ENCODE measurements at places on chromosomes 13 and 19. TPM values are rescaled to one million over a fixed set of nuclear protein-coding genes. Genes with fewer than 3 reads are reported as not detected.

Gene DMAC2
- total RNA-seq = 21.6 TPM

DNA sequence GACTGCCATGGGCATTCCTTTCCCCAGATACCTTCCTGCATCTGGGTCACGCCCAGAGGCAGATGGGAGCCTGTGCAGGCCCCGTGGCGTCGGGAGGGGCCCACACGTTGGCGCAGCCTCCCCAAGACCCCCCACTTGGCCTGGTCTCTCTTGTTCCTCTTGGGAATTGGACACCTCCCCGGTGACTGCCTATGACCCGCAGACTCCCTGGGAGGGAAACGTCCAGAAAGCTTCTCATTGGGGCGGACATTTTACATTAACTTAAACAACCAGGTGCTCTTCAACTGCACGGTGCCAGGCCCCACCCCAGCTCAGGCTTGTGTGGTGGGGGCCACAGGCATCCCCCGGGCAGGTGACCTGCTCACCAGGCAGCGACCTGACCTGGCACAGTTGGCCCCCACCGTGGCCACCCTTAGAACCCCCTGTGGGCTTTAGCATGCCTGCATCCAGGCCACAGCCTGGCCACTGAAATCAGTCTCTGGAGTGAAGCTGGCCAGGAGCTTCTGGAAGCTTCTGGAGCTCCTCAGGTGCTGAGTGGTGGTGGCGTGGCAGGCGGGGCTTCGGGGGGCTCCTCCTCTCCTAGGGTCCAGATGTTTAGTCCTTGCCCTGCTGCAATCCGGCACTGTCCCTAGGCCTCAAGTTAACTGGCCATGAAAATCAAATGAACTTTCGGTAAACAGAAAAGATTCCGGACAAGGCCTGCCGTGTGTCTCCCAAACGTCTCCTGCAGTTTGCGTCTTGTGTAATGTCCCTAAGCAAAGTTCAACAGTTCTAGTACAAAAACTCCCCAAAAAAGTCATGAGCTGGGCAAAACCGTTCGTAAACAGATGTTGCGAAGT lies 8.5 kb upstream of the PROZ start:
- no peak for DNase-seq

Gene MAG
- total RNA-seq = not detected

DNA sequence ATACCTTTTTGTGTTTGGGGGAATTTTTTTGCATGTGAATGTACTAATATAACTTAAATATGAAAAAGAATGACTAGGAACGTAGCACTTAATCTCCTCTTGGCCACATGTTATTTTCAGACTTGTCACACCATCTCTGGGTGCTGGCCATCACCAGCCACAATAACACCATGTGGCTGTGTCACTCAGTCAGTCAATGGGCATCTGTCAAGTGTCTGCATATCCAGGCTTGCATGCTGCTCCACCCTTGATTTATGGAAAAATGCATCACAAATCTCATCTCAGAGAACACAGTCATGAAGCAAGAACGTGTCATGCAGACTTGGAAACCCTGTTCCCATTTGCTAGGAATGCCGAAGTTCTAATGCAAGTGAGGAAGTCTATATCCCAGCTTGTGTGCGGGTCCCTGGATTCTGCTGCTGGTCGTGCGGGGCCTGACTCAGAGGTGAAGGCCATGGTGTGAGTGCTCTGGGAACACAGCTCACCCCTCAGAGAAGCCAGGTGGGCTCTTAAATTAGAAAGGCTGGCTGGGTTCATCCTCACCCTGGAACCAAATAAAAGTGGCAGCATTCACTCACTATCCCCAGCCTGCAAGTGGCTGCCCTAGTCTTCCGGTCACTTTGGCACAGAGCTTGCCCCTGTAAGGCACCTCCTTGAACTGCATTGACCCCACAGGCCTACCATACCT lies 53.6 kb upstream of the ARHGEF7 start:
- no peak for DNase-seq

GRCh38 chr13:48977973-48978372 lies 2.3 kb downstream of the FNDC3A start:
- no peak for DNase-seq

Gene POLR1G
- 0.28 TPM for total RNA-seq

DNA sequence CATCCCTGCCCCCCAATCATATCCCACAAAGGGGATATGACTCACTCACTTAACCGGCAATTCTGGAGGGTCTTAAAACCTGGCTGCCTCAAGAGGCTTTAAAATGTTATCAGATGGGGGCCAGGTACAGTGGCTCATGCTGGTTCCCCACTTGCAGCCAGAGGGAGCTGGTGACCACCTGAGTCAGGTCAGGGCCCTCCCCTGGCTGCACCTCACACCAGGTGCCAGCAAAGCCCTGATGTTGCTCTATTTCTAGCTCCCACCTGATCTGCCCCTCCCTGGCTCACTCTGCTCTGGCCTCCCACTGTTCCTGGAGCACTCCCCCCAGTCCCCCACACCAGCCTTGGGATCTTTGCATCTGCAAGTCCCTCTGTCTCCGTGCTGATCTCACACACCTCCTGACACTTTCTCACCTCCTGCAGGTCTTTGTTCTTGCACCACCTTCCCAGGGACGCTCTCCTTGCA lies 14.2 kb downstream of the HPN start:
- no peak for DNase-seq

DNA sequence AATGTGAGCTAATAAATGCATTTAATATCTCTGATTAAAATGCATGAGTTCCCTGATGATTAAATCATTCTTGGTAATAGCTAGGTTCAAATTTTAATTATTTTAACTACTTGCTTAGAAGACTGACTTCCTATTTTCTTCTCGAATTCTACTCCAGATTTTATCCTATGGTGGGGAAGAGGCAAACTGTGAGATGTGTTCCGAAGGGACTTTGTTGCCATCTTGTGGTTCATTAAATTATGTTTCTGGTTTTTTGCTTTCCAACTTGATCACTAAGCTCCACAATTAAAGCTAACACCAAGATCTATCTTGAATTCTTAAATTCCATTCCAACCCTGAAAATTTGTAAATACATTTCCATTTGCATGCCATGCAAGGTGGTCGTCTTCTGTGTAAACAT lies 538.4 kb upstream of the PCDH20 start:
- no peak for DNase-seq

- no peak for DNase-seq
Observed at GRCh38 chr13:20411638-20412342, 113.9 kb downstream of the CRYL1 start.

Gene MBD3L2
- not detected for total RNA-seq

DNA sequence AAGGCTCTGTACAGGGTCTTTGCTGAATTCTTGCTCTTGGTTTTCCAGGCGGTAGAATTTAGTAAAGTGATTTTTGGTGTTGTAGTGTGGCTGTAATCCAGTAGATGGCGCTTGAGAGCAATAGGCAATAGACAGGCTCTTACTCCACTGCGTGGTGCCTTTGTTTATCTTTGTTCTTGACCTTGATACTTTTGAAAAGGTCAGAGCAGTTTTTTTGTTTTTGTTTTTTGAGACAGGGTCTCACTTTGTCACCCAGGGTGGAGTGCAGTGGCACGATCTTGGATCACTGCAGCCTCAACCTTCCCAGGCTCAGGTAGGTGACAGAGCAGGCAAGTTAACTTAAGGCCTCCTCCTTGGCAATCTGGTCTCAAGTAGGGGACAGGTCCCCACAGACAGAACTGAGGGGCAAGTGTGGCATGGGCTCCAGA lies 12.2 kb upstream of the LILRA5 start:
- DNase-seq = peak; percentile 29

GRCh38 chr13:30763786-30764413 lies 28.6 kb downstream of the ALOX5AP start:
- no peak for DNase-seq

Gene CD70
- not detected for total RNA-seq

Gene SPRY2
- total RNA-seq = 0.45 TPM

- no peak for DNase-seq
Observed at GRCh38 chr13:97136418-97136817, 85.7 kb upstream of the MBNL2 start.

DNA sequence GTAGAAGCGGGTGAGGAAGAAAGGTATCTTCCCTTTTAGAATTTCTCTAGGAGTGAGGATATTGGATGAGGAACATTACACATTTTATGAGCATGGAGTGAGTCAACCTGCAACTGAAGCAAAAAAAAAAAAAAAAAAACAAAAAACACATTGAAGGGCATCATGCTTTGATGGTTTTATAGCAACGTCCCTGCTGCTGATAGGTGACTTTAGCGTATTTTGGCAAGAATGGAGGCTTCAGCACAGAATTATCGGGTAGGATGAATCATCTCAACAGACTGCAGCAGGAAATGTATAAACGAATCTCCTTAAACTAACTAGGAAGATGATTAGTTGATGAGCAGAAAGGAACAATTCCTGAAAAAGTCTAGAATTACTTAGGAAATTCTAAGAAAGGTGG lies 1359.6 kb upstream of the ATXN8OS start:
- no peak for DNase-seq

Gene B3GNT3
- total RNA-seq = 0.52 TPM

DNA sequence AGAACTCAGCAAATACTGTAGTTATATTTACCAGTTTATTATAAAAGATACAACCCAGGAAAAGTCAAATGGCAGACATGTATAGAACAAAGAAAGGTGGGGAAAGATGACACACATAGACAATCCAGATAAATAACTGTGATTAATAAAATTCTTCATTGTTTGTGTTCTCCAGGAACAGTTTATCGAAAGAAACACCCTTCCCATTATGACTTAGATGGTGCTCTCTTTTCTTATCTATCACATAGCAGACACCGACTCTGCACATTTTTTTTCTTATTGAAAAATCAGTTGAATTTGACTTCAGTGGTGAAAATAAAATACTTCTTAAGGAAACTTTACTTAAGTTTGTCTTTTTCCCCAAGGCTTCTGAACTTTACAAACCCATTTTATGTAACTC lies 6.2 kb downstream of the ZNF708 start:
- no peak for DNase-seq

Gene TGFBR3L
- 1.1 TPM for total RNA-seq

All from CD4-positive, alpha-beta T cell (primary cell).